ENCODE measurements at places on chromosomes 5 and 9.

DNA sequence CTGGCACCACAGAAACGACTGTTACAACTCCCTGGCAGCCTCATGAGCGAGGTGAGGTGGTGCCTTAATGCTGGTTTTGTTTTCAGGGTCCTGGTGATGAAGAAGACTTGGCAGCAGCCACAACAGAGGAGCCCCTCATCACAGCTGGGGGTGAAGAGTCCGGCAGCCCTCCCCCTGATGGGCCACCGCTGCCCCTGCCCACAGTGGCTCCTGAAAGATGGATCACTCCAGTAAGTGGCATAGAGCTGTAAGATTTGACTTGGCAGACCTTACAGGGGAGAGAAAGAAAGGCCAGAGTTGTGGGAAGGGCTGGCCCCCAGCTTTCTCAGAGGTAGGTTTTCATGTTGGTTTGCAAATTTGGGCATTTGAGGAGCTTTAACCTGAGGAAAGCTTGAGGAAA, 72.2 kb downstream of the COL15A1 start:
- DNase-seq: no peak

DNA sequence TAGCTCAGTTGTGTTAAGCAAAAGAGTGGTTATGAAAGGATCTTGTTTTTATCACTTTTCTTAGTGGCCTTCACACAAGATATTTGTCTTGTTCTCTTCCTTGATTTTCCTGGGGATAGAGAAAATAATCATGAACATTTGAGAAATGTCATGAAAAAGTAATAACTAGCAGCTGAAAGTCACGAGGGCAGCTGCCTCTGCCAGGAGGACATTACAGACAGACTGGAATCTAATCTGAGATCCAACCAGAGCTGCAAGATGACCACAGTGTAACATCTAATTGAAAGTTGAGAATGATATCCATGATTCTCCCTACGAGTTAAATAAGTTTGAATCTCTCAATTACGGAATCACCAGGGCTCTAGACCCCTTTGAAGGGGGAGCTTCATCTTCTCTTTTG, 274.9 kb downstream of the ARHGAP26 start:
- no peak for DNase-seq

DNA sequence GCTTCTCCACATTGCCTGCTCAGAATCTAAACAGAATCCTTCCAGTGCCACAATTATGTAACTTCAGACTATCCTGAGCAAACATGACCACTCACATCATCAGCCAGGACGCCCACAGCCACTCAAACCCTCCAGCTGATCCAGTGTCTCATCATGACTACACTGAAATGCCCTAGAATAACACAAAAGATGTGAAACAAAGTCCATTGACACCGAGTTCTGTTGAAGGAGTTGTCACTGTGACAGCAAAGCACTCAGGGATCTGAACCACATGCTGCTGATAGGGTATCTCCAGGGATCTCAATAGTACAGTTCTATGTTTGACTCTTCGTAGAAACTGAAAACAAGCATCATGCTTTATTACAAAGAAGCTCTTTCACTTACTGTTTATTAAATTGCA, 150.2 kb downstream of the GABBR2 start:
- no peak for DNase-seq

DNA sequence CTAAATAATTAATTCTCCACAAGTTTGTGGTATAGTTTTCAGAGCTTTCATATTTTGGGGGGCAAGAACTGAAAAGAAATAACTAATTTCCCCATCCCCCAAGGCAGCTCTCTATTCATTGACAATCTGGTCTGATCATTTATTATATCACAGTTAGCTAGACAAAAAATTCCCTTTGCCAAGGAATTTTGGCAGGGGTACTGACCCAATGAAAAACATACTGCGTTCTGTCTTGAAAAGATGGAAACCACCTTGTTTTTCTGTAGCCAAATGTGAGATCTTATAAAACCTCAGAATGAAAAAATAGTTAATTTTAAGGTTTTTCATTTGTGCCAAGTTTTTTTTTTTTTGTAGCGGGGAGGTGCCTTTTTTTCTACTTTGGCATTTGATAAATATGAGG, 1008.9 kb downstream of the EFNA5 start:
- no peak for DNase-seq

GRCh38 chr9:132268725-132269352, 85.9 kb downstream of the SETX start:
- peak; percentile 41 for DNase-seq

DNA sequence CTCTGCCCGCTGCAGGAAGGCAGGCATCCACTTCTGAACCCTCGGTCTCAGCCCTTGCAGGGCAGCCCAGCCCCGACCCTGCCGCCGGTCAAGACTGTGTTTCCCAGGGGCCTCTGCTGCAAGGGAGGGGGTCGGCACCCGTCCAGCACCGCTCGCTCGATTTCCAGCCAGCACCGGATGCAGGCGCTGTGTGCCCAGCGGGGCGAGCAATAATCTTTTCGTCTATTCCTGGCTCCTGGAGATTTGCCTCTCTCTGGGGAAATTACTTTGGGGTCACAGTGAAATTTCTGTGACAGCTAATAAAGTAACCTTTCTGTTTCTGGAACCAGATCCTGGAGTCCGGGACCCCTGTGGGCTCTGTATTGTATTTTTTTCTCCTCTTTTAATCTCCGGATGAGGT, 155.3 kb downstream of the COL23A1 start:
- DNase-seq: peak; percentile 14

GRCh38 chr5:98816582-98817222, 43.2 kb downstream of the RGMB start:
- DNase-seq: no peak

GRCh38 chr9:83934569-83935275, 13.5 kb upstream of the KIF27 start:
- no peak for DNase-seq

GRCh38 chr9:110898866-110899265, 139.4 kb downstream of the LPAR1 start:
- DNase-seq: no peak

DNA sequence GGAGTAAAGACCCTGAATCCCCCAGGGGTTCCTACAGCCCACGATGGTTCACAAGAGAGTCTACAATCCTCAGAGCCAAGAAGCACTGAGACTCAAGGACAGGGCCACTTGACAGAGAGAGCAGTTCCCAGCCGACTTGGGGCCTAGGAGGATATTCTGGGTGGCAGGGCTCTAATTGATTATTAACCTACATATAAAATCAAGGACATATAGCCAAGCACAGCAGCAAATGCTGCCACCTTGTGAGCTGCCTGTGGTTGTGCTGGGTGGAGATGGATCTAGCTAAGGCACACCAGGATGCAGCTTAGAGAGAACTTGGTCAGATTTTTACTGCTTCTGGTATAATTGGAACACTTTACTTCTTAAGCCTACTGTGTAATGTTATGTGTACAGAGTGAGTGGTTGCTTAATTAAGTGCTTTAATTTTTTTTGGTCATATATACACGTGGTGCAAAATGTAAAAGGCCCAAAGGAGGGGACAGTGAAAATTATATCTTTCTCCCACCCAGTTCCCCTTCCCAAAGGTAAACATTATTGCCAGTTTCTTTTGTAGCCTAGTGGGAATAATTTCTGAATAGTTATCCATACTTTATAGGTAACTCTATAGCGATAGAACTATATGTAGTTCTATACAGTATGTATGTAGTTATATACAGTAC, 78.8 kb downstream of the F2RL2 start:
- peak; percentile 69 for DNase-seq

- DNase-seq: no peak
Observed at GRCh38 chr5:117881426-117882230, 1106.7 kb downstream of the DTWD2 start.

DNA sequence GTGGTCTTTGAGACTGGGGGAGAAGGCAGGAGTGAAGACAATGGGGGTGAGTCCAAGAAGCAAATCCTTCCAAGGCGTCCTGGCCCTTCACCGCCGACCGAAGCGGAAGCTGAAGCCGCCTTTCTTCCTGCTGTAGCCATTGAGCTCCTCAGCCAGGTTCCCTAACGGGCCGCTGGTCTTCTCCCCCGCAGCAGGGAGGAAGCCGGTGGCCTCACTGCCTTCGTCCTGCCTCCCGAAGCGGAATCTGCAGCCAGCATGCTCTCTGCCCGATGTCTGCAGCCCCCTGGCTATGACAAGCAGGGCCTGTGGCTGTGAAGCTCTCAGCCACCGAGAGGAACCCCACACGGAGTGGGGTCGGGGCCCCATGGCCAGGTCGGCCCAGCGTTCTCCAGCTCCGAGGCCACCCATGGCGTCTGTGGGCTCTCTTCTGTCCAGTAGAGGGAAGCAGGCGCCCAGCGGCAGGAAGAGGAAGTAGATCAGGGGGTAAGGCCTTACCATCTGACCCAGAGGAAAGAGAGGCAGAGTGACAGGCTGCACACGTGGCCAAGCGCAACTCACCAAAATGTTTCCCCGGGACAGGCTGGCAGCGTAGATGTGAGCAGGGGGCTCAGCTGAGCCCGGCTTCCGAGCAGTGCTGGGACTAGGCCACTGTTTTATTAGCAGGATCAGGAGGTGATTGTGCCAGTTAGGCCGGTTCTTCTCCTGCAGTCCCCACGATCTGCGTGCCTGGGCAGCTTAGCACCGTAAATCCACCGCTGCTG, 3.1 kb downstream of the QRFP start:
- no peak for DNase-seq

DNA sequence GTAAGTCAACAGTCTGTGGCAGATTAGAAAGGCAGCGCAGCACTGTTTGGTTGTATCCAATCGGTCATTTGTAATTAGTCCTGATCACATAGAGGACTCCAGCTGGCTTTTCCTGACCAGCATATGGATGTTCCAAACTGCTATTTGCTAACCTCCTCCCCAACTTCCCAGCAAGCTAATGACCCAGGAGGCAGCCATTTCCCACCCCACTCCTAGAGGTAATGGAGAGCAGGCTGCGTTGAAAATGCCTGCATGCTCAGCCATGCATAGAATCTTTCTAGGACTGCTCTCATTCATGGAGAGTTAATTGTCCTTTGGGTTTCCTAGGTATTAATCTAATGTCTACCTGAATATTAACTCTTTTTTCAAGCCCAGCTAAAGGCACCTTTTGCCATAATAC, 850.6 kb upstream of the WWC1 start:
- no peak for DNase-seq

GRCh38 chr5:173888473-173889131, 453 bp downstream of the CPEB4 start:
- DNase-seq: no peak

GRCh38 chr5:16799796-16800195, 136.3 kb downstream of the MYO10 start:
- DNase-seq: no peak

GRCh38 chr9:97860451-97861147, 7.6 kb downstream of the FOXE1 start:
- DNase-seq: no peak

DNA sequence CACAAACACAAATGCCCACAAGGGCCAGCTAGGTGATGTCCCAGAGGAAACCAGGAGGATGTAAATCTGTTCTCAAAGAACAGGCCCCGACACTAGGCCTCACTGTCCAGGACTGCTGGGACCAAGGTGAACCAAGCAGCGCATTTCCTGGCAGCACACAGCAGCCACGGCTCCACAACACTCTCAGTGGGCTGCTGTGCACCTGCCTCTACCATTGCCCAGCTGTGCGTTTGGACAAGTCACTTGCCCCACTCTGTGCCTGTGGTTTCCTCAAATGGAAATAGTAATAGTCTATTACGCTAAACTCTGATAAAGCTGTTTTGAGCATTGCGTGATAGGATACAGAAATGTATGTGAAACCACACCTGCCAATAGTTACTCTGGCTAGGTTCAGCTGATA, 544.5 kb downstream of the BNC2 start:
- no peak for DNase-seq

DNA sequence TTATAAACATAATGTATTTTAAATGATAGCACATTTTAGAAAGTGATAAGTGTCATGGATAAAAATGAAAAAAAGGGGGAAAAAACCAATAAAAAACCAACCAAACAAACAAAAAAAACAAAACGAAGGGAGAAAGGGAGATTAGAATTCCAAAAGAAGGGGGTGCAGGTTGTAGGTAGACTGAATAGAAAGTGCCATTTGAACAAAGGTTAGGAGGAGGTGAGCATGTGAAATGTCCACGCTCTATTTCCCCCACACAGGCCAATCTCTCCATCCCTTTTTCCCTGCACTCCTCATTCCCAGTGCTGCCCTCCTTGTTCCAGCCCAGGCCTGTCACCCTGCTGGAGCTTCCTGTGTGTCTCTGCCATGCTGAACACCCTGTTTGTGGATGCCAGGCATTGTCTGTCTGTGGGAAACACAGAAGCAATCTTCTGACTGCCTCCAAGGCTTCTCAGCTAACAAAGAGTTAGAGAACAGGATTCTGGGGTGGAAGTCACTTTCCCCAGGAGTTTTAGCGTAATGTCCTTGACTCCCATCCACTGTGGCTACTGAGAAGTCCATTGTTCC, 138.8 kb downstream of the ADAMTS16 start:
- no peak for DNase-seq

DNA sequence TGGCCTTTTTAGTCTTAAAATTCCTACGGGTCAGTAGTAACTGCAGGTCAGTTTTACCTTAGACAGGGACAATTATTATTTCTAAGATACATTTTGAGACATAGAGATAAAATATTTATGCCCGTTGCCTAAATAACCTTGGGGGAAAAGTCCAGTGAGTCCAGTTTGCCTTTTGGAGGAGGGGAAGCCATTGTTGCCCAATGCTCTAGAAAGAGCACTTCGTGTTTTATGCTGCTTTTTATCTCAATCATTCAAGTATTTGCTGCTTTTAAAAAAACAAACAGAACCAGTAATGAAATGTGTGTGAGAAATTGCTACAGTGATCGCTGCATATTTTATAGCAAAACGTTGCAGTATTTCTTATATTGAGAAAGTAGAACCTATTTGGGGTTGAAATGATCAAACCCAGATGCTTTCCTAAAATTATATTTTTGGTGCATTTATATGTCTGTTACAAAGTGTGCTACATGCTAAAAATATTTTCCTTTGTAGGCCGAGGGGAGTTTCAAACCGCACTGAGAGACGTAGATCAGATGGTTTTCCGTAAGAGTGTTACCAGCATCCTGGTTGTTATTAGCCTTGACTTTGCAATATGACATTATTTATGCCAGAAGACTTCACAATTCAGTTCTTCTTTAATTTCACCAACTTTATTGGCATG, 266.8 kb downstream of the AOPEP start:
- no peak for DNase-seq

- no peak for DNase-seq
Observed at GRCh38 chr9:125997196-125997823, 250.1 kb downstream of the PBX3 start.

DNA sequence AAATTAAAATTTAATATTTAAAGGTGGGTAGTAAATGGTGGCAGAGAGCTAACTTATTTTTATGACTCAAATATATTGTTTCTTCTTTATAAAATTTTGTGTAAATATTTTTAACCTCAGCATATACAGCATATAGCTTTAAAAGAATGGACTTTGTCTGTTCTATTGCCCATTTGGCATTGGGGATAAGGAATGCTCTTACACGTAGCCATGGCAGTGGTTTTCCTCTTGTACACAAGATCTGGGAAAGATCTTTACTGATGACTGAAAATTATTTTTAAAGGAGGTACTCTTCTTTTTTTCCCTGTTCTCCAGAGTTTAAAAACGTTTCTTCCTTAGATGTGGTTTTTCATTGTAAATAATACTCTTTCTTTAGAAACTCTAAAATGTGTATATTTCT, 75.0 kb downstream of the PBX3 start:
- no peak for DNase-seq
